CD8-positive, alpha-beta memory T cell (primary cell): ENCODE measurements at places on chromosomes 16 and 17.

DNA sequence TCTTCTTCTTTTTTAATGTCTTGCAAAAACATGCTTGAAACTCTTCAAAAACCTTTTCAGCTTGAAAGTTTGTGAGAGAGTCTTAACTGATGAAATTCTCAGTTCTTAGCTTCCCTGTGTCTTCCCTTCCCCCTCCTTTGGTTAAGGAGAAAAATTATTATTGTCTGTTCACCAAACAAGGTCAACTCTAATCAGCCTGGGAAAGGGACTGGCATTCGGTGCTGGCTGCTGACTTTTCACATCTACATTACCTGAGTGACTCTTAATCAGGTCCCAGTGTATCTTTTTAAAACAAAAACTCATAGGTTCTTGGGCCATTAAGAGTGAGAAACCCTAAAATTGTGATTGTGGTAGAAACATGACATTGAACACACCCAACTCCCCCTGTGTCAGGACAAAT, 39.1 kb upstream of the AXIN2 start:
- no peak for DNase-seq

GRCh38 chr17:30530346-30531025, 53.3 kb downstream of the GOSR1 start:
- no peak for DNase-seq

DNA sequence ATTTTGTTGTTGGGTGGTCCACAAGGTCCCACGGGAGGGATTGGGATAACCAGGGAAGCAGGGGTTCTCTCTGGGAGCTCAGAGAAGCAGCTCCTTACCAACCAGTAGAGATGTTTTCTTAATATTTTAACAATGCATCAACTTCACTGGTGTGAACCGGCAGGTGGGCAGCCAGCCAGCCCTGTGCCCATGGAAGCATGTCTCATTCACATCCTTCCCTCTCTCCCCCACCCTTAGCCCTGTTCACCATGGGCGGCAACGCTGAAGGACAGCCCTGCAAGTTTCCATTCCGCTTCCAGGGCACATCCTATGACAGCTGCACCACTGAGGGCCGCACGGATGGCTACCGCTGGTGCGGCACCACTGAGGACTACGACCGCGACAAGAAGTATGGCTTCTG, 9.3 kb downstream of the MMP2 start:
- DNase-seq, result no peak

DNA sequence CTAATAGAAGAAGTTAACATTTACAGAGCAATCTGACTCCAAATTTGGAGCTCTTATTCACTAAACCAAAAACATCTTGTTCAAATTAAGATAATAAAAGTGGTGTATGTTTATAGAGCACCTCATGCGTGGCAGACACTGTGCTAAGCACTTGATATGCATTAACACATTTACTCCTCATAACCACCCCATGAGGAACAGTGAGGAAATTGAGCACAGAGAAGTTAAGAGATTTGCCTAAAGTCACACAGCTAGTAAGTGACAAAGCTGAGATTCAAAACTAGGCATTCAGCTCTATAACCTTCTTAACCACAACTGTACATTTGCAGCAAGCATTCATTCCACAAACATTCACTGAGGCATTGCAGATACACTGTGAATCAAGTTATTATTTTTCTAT, 94.0 kb downstream of the VAT1L start:
- DNase-seq, result no peak

- no peak for DNase-seq
These were observed 78.5 kb upstream of the C16orf82 start for GRCh38 chr16:26988186-26988585.

DNA sequence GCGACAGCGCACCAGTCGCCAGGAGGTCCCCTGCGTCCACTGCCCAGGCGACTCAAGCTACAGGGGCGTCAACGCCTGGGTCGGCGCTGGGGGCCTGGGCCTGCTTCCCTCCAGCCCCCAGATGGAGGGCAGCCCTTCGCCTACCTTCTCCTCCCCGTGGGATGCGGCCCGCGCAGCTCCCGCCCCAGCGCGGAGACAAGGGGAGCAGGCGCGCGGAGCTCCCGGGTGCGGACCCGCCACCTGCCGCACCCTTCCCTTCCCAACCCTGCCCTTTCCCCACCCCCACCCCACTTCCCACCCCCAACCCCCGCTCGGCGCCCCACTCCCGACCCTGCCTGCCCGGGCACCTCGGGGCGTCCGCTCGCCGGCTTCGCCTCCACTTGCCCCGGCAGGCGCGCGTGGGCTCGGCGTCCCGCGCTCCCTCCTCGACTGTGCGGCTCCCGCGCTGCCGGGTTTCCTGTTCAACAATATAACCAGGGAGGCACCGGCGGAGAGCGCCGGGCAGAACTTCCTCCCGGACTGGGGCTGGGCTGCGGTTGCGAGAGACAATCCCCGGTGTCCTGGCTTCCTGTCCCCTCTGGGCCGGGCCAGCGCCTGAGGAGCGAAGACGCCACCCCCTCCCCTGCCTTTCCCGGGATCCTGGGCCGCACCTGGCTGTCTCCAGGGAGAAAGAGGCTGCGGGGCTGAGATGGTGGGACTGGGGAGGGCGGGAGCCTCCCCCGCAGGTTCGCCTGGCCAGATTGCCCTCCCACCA, at the start of gene ARHGAP27:
ARHGAP27 (minus strand) TSS at position 466 of the 754 bp plus-strand sequence. CDS start 2,591 bp downstream, outside the sequence.
- DNase-seq, result peak; percentile 47

GRCh38 chr16:1980770-1981087, 540 bp downstream of the NOXO1 start:
- no peak for DNase-seq

GRCh38 chr17:74740173-74740572, 3.1 kb downstream of the RAB37 start:
- no peak for DNase-seq

GRCh38 chr17:48625495-48626244, 488 bp downstream of the HOXB9 start:
- DNase-seq, result no peak

- DNase-seq, result no peak
These were observed 62.6 kb upstream of the TMEM97 start for GRCh38 chr17:28256370-28256769.

GRCh38 chr17:58280480-58281217, at the start of gene MPO:
MPO (minus strand) TSS chr17:58280935; CDS start chr17:58280758, 177 bp downstream.
- DNase-seq, result no peak

DNA sequence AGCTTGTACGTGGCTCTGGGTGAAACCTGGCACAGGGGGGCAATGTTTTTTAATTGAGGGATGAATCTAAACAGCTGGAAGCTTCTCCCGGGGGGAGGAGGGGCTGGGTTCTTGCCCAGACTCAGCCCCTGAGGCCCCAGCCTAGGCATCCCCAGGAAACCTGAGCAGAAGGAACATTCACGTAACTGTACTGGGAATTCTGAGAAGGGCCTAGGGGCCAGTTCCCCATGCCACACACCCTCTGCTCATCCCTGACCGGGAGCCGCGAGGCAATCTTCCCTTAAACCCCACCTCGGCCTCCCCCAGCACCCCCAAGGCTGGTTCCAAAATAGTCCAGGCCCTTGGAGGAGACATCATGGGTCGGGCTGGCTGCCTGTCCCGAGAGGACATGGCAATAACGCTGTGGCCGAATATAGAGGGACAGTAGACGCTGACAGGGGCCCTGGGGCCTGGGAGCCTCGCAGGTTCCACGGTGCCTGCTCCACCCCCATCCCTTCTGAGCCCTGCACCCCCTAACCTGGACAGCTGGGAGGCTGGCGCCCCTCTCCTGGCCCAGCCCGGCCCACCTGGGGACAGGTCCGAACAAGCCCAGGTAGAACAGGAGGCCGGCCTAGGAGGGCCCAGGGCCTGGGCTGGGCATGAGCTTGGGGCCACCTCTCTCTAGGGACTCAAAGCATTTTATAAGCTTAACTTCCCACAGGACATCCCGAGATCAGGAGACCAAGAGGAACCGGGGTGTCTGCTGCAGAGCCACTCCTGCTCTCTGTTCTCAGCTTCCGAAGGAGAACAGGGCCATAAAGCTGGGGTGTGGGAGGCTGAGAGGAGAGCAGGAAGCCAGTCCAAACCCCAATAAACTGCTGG, 83.2 kb upstream of the TOB1 start:
- no peak for DNase-seq

GRCh38 chr16:67191995-67192681, at the start of gene E2F4:
E2F4 (plus strand) TSS chr16:67192155; CDS start chr16:67192228, 73 bp downstream.
- peak; percentile 82 for DNase-seq

GRCh38 chr17:62895320-62896301, 70.4 kb upstream of the TANC2 start:
- DNase-seq, result no peak

GRCh38 chr17:64335486-64335885, 55.2 kb downstream of the PECAM1 start:
- DNase-seq, result no peak

GRCh38 chr17:19579867-19580565, 46.4 kb downstream of the SLC47A1 start:
- DNase-seq, result no peak

DNA sequence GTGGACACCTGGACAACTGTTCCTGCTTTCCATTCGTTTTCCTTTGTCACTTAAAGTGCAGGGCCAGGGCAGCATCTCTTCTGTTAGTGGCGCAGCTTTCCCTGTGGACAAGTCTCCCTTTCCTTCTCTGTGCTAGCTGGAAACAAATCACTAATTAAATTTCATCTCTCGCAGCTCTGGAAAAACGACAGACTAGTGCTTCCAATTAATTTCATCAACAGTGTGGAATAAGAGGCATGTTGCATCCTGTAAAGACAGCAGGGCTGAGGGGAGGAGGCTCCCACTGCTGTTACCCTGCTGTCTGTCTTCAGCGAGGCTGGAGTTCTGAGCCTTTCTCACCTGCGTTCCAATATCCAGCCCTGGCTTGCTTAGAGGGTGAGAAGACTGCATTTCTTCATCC, 352.1 kb upstream of the HSBP1 start:
- no peak for DNase-seq

DNA sequence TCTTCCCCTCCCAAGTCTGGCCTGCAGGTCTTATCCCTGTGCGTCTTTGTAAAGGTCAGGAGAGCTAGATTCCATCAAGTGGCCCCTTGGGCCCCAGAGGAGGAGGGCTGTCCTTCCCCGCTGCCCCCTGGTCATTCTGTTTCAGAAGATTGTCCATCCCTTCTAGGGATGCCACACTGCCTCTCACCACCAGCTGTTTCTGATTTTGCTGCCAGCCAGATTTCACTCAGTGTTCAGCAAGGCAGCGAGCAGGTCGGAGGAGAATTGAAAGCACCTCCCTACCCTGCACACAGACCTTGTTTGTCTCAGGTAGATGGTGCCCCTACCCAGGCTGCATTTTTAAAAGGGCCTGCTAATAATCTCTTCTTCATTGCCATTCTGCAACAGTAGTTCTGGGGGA, 21.7 kb upstream of the NAT9 start:
- DNase-seq, result no peak

DNA sequence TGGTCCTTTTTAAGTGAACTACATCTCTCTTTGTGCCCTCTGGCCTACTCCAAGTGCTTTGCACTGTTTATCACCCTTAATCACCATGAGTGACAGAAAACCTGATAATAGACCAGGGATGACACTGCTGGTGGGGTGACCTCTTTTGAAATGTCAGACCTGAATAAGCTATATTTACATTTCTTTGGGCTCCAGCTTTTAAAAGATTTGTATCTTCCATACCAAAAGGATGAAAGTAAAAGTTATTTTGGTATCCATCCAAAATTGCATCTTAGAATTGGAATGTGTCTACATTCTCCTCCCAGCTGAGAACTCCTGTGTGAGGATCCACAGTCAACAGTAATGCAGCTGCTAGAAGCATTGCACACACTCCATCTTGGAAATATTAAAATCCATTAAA, 370.0 kb downstream of the CDH11 start:
- no peak for DNase-seq

DNA sequence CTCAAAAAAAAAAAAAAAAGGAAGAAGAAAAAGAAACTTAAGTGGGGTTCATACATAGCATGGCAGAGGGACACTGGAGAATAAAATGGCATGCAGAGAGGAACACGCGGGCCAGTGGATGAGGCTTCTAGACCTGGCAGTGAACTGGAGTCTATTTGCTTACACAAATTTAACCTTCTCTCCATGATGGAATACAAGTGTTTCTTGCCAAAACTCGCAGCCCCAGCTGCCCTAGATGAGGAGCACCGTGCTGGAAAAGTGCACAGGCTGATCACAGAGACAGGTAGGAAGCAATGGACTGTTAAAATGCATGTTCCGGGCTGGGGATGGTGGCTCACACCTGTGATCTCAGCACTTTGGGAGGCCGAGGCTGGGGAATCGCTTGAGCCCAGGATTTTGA, 9.3 kb downstream of the SSTR2 start:
- no peak for DNase-seq

GRCh38 chr17:50279181-50279526, 4.9 kb downstream of the TMEM92 start:
- no peak for DNase-seq

GRCh38 chr17:73163043-73163442, 1.8 kb upstream of the SSTR2 start:
- DNase-seq, result no peak

- no peak for DNase-seq
These were observed 16.0 kb upstream of the SPPL2C start for GRCh38 chr17:45828582-45829133.

GRCh38 chr16:24446189-24446588, 93.2 kb upstream of the RBBP6 start:
- no peak for DNase-seq

DNA sequence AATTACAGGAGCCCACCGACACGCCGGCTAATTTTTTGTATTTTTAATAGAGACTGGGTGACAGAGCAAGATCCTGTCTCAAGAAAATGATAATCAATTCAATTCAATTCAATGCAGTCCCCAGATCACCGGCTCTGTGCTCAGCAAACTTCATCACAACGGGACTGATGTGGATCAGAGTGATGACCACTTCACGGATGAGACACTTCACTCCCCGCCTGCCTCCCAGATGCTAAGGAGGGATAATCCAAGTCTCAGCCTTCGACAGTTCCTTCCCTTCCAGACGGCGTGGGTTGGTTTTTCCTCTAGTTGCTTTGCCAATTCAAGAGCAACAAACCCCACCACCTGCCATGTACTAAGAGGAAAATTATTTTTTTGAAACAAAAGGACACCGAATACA, 93.8 kb downstream of the ZDHHC7 start:
- DNase-seq, result no peak

DNA sequence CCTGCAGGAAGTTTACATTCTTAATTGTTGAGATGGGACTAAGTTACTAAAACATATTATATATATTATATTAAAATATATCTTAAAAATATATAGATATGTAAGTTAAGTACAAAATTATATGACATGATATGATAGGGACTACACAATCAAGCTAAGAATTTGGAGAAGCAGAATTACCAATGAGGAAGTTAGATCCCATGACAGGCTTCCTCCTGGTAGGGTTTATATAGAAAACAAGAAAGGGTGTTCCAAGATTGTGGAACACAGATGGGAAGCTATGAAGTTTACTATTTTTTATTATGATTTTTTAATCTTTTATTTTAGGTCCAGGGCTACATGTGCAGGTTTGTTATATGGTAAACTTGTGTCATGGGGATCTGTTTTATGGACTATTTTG, 260.8 kb upstream of the ZFHX3 start:
- DNase-seq, result no peak

GRCh38 chr16:26118575-26118974, 426.8 kb downstream of the HS3ST4 start:
- no peak for DNase-seq
